ENCODE measurements at places on chromosomes 3 and 15.

- no peaks in the 10 kb centered on the region for H3K36me3 ChIP-seq
- no peaks in the 10 kb centered on the region for H3K27me3 ChIP-seq
- H3K4me1 ChIP-seq = no peaks in the 10 kb centered on the region
Observed at GRCh38 chr3:117017135-117017894, 307.7 kb downstream of the TUSC7 start.

DNA sequence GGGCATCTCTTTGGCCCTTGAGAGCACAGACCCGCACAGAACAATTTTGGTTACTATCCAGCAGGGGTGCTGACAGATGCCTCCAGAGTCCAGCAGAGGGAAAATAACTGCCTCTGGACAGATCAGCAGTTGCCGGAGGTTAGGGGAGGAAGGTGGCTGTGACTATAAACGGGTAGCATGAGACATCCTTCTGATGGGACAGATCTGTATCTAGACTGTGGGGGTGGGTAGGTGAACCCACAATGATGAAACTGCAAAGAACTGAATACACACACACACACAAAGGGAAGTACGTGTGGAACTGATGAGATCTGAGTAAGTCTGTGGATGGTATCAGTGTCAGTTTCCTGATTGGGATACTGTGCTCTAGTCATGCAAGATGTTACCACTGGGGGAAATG, 21.2 kb downstream of the ADAMTS7 start:
- H3K4me3 ChIP-seq = no peak overlapping the region
- DNase-seq = no peak
- no peaks in the 10 kb centered on the region for H3K27me3 ChIP-seq
- no peaks in the 10 kb centered on the region for H3K4me1 ChIP-seq

- H3K36me3 ChIP-seq = no peaks in the 10 kb centered on the region
- no peak overlapping the region for H3K27ac ChIP-seq
- H3K4me1 ChIP-seq = no peaks in the 10 kb centered on the region
- no peak for DNase-seq
- no peaks in the 10 kb centered on the region for H3K27me3 ChIP-seq
Observed at GRCh38 chr3:138468451-138468850, 34.0 kb downstream of the ESYT3 start.

DNA sequence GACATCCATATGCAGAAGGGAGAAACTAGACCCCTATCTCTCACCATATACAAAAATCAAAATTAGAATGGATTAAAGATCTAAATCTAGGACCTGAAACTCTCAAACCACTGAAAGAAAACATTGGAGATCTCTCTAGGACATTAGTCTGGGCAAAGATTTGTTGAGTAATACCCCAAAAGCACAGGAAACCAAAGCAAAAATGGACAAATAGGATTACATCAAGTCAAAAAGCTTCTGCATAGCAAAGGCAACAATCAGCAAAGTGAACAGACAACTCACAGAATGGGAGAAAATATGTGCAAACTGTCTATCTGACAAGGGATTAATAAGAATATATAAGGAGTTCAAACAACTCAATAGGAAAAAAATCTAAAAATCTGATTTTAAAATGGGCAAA, 54.8 kb downstream of the MYO9A start:
- H3K27ac ChIP-seq = no peak overlapping the region
- no peak overlapping the region for H3K4me3 ChIP-seq
- no peak for DNase-seq

- DNase-seq = no peak
- no peaks in the 10 kb centered on the region for H3K27me3 ChIP-seq
- no peaks in the 10 kb centered on the region for H3K4me1 ChIP-seq
- H3K27ac ChIP-seq = no peak overlapping the region
Observed at GRCh38 chr15:50287324-50288116, 22.0 kb upstream of the HDC start.

DNA sequence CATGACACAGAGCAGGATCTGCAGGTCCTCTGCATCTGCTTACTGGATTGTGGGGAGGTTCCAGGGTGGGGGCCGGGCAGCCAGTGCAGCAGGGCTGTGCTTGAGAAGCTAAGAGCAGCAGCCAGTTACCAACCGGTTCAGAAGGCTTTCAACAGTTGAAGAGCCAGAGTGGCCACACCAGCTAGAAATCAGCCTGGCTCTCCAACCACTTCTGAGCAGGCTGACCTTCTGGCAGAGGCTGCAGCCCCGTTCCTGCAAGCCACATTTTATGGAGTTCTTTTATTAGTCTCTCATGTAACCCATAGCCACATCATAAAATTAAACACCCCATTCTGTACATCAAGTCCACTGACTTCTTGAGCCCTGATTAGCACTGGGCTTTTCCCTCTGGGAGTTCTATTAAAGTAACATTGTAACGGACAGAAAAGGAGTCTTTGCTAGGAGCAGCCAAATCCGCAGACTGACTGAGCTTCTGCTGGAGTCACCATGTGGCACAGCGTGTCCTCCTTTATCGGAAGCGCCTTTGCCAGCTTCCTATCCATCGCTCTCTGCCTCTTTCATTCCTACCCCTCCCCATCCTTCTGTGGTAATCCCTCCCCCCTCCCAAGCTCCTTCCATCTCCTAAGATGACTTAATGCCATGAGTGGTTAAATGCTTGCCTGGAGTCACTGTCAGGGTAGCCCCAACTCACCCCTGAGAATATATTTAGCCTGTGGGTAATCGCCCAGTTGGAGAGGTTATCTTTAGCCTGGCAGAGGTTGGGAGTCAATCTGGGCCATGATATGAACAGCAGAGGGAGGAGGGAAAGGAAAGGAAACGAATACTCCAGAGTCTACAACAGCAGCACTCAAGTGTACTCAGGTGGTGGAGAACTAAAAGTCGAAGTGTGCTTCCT, 138.5 kb upstream of the HES1 start:
- DNase-seq = no peak
- no peaks in the 10 kb centered on the region for H3K4me1 ChIP-seq
- H3K27ac ChIP-seq = no peak overlapping the region
- no peaks in the 10 kb centered on the region for H3K36me3 ChIP-seq
- H3K27me3 ChIP-seq = no peaks in the 10 kb centered on the region
- no peak overlapping the region for H3K4me3 ChIP-seq

DNA sequence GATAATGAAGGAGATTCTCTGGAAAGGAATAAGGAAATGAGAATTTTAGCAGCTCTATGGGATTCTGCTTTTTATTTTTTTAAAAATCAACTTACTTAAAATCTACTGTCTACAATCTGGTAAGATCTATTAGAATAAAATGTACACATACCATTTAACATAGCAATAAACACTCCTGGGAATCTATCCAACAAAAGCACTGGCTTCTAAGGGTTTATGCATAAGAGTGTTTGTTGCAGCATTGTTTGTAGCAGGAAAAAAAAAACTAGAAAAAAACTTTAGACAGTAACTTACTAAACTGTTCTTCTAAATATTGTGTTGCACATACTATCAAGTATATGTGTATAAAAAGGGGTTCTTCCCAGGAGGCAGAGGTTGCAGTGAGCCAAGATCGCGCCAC, 15.7 kb upstream of the RBP1 start:
- no peaks in the 10 kb centered on the region for H3K27me3 ChIP-seq
- H3K27ac ChIP-seq = no peak overlapping the region
- H3K4me3 ChIP-seq = no peak overlapping the region
- no peaks in the 10 kb centered on the region for H3K36me3 ChIP-seq

GRCh38 chr3:124887177-124887931, at the start of gene ITGB5:
TSS of gene ITGB5 (minus strand) at chr3:124887365. CDS start at chr3:124887000, 365 bp downstream.
- no peak within 1 kb of the TSS for H3K27ac ChIP-seq
- DNase-seq = peak; percentile 47
- peak within 1 kb of the TSS; percentile 43 for H3K4me3 ChIP-seq
- H3K36me3 ChIP-seq = no peaks in the 10 kb centered on the region

DNA sequence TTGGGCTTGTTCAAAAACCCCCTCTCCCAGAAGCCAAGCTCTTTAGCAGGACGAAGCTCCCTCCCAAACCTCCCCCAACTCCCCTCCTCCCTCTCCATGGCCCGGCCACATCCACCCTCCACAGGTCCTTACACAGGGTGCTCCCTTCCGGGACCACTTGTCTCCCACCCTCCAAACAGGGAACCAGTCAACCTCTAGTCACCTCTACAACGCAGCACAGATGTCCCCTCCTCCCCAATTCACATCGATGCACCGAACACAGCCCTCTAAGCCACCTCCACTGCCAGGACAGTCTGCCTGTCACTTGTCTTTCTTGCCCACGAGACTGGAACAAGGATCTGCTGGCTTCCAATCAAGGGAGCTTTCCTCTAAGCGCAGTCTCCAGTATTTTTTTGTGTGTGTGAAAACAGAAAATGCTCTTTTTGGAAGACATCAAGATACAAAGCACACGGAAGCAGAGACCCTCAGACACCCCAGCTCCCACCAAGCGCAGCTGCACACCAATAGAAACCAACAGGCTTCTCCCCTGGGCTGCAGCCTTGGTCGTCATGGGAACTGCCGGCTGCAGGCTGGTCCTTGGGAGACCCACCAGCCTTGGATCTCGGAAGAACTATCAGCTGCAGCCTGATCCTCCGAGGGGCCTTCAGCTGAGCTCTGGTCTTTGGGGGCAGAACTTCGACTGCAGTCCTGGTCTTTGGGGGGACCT, 26.5 kb downstream of the IQSEC1 start:
- no peak for DNase-seq

GRCh38 chr3:127464642-127465041, 125.9 kb downstream of the TPRA1 start:
- H3K4me3 ChIP-seq = no peak overlapping the region
- no peaks in the 10 kb centered on the region for H3K27me3 ChIP-seq
- no peaks in the 10 kb centered on the region for H3K36me3 ChIP-seq

- H3K4me1 ChIP-seq = no peaks in the 10 kb centered on the region
- no peak overlapping the region for H3K27ac ChIP-seq
- no peak overlapping the region for H3K4me3 ChIP-seq
- no peaks in the 10 kb centered on the region for H3K36me3 ChIP-seq
- DNase-seq = no peak
Observed at GRCh38 chr3:144746631-144747030, 775.0 kb downstream of the DIPK2A start.

DNA sequence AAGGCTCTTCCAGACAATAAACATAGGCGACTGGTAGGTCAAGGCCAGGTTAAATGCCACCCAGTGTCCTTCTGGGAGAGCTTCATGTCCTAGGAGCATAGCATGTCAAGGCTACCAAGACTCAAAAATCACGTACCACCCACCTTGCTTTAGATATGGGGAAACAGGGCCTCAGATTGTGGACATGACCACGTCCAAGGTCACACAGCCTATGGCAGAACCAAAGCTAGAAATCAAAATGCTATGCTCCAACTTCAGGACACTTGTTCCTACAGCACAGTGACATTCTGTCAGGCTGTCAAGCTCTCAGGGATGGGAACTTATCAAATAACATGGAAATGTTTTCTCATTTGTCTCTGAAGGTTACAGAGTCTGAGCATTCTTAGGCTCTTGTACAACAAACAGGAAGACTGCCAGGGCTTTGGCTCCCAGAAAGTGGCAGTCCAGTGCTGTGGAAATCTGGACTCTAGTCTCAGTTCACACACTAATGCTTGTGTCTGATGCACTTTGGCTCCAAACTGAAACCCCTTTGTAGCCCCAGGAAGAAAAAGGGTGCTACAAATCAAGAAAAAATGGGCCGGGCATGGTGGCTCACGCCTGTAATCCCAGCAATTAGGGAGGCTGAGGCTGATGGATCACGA, 170.4 kb upstream of the LPP start:
- H3K4me3 ChIP-seq = no peak overlapping the region
- H3K27me3 ChIP-seq = no peaks in the 10 kb centered on the region
- peaks cover 50% of the 10 kb centered on the region for H3K4me1 ChIP-seq
- H3K27ac ChIP-seq = no peak overlapping the region
- no peaks in the 10 kb centered on the region for H3K36me3 ChIP-seq

DNA sequence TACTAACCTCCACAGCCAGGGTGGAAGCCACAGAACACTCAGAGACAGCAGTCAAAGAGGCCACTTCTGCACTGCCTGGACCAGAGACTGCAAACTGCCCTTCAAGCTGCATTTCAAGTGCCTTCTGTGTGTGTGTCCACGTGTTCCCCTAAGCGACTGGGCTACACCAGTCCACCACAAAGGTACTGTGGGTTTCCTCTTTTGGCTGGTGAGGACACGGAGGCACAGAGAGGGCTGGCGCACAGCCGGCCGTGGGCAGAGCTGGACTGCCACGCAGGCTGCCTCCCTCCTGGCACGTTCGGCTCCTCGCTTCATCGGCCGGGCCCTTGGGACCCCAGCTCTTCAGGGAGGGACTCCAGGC, 60.9 kb downstream of the MGLL start:
- H3K27ac ChIP-seq = no peak overlapping the region
- H3K4me3 ChIP-seq = no peak overlapping the region
- H3K4me1 ChIP-seq = no peaks in the 10 kb centered on the region
- no peak for DNase-seq
- H3K27me3 ChIP-seq = no peaks in the 10 kb centered on the region

GRCh38 chr15:66423149-66423548, 36.4 kb downstream of the MAP2K1 start:
- DNase-seq = no peak
- no peak overlapping the region for H3K27ac ChIP-seq
- no peak overlapping the region for H3K4me3 ChIP-seq
- H3K36me3 ChIP-seq = no peaks in the 10 kb centered on the region
- peaks cover 10% of the 10 kb centered on the region for H3K4me1 ChIP-seq

DNA sequence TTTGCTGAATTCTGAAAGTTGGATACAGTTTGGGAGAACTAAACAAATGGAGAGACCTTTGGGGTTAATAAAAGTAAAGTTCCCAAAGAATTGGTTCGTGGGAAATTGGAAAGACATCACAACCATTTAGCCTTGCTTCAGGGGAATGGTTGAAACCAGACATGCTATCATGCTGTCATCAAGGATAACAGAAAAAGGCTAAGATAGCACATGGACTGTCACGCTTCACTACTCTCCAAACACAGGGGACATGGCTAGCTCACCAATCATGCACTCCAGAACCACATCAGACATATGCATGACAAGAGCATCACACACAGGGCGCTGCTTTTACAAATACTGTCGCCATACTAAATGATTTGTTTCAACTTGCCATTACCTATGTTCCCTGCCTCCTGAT, 671.7 kb upstream of the ROBO1 start:
- H3K36me3 ChIP-seq = no peaks in the 10 kb centered on the region
- H3K4me1 ChIP-seq = no peaks in the 10 kb centered on the region
- no peak overlapping the region for H3K27ac ChIP-seq
- DNase-seq = no peak

GRCh38 chr3:148510561-148510960, 187.1 kb upstream of the AGTR1 start:
- no peaks in the 10 kb centered on the region for H3K4me1 ChIP-seq
- H3K4me3 ChIP-seq = no peak overlapping the region
- no peaks in the 10 kb centered on the region for H3K27me3 ChIP-seq
- no peaks in the 10 kb centered on the region for H3K36me3 ChIP-seq

DNA sequence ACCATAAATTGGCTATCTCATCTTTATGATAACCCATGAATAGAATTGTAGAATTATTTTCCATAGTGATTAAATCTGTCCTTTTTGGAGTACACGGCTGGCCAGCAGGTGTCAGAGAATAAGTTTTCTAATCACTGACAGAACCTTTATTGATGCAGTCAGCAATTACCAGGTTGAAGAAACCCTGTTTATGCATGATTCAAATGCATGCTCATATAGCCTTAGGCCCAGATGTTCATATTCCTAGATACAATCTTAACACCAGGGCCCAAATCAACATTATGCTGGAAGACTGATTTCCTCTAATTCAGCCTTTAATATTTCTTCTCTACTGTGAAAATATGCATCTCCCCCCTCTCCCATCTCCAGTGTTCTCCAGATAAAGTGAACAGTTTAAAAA, 243.5 kb upstream of the DCBLD2 start:
- no peaks in the 10 kb centered on the region for H3K36me3 ChIP-seq
- H3K4me3 ChIP-seq = no peak overlapping the region
- H3K4me1 ChIP-seq = no peaks in the 10 kb centered on the region

GRCh38 chr15:101618076-101618475, 34.1 kb downstream of the TM2D3 start:
- H3K4me3 ChIP-seq = no peak overlapping the region
- no peaks in the 10 kb centered on the region for H3K27me3 ChIP-seq

Measured in CD8-positive, alpha-beta memory T cell (primary cell).